ENCODE measurements at places on chromosomes 16 and 17. TPM values are rescaled to one million over a fixed set of nuclear protein-coding genes. Genes with fewer than 3 reads are reported as not detected.
A peak's percentile ranks its signal among the peaks of the same experiment; 100 is the strongest.

GRCh38 chr17:36205637-36206485 lies 5.0 kb upstream of the CCL4L2 start:
- peaks cover 18% of the 10 kb centered on the region for H3K4me1 ChIP-seq
- no peak overlapping the region for H3K4me3 ChIP-seq
- H3K36me3 ChIP-seq, result no peaks in the 10 kb centered on the region
- H3K27me3 ChIP-seq, result no peaks in the 10 kb centered on the region
- DNase-seq, result no peak

GRCh38 chr16:82183004-82183397 lies 13.0 kb upstream of the MPHOSPH6 start:
- DNase-seq, result no peak
- H3K36me3 ChIP-seq, result no peaks in the 10 kb centered on the region
- no peak overlapping the region for H3K27ac ChIP-seq
- no peaks in the 10 kb centered on the region for H3K4me1 ChIP-seq

GRCh38 chr17:17684906-17685774 lies 3.9 kb downstream of the RAI1 start:
- no peaks in the 10 kb centered on the region for H3K36me3 ChIP-seq
- peaks cover 60% of the 10 kb centered on the region for H3K4me1 ChIP-seq
- H3K27ac ChIP-seq, result peak overlapping the region; percentile 94

DNA sequence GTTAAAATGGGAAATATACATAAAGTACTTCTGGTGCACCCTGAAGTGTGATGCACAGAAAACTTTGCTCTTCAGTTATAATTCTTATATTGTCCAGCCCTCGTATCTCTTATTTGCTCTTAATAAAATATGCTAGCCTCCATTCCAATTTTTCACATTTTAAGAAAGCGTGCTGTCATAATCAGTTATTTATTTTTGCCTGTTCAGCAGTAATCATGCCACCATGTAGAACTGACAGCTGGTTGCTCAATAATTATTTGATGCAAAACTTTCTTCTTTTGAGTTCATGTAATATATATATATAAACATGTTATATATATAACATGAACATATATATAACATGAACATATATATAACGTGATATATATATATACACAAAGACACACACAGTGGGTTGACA lies 294.6 kb downstream of the CNTNAP4 start:
- H3K4me3 ChIP-seq, result no peak overlapping the region
- no peaks in the 10 kb centered on the region for H3K36me3 ChIP-seq
- H3K27ac ChIP-seq, result no peak overlapping the region
- no peaks in the 10 kb centered on the region for H3K27me3 ChIP-seq
- DNase-seq, result no peak
- no peaks in the 10 kb centered on the region for H3K4me1 ChIP-seq

DNA sequence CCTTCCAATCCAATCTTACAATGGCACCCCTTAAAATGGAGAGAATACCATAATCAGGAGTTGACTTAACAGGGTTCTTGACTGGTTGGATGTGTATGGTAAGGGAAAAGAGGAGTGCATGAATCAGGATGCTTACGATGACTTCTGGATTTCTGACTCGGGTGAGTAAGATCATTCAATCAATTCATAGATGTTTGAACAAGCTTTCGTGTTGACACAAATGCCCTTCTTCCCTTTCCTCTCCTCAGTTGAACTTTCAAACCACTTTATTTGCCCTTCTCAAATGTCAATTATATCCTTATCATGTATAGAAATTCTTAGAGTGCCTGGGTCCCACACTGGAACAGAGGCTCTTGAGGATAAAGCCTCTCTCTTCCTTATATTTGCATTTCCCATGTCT lies 25.9 kb downstream of the ABCC12 start:
- H3K27ac ChIP-seq, result no peak overlapping the region
- H3K36me3 ChIP-seq, result no peaks in the 10 kb centered on the region
- no peak overlapping the region for H3K4me3 ChIP-seq
- no peaks in the 10 kb centered on the region for H3K4me1 ChIP-seq
- no peak for DNase-seq

GRCh38 chr17:49114703-49115102 lies 17.9 kb upstream of the B4GALNT2 start:
- H3K4me1 ChIP-seq, result no peaks in the 10 kb centered on the region
- DNase-seq, result no peak
- no peaks in the 10 kb centered on the region for H3K27me3 ChIP-seq
- no peak overlapping the region for H3K4me3 ChIP-seq
- no peak overlapping the region for H3K27ac ChIP-seq

DNA sequence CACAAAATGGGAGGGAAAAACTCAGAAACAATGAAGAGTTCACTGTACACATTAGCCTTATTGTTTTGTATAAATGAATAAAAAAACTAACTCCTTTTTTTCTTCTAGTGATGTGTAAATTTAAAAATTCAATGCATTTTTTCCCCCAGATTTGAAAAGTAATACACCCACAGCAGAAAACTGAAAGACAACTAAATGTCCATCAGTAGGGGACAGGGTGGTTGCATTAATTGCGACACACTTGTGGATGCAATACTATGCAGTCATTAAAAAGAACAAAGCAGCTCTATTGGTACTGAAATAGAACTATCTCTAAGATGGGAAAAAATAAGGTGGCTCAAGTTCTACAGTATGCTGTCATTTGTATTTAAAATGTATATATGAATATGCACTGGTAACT lies 13.7 kb upstream of the WIPI1 start:
- H3K27me3 ChIP-seq, result no peaks in the 10 kb centered on the region
- H3K27ac ChIP-seq, result no peak overlapping the region
- H3K4me3 ChIP-seq, result no peak overlapping the region

DNA sequence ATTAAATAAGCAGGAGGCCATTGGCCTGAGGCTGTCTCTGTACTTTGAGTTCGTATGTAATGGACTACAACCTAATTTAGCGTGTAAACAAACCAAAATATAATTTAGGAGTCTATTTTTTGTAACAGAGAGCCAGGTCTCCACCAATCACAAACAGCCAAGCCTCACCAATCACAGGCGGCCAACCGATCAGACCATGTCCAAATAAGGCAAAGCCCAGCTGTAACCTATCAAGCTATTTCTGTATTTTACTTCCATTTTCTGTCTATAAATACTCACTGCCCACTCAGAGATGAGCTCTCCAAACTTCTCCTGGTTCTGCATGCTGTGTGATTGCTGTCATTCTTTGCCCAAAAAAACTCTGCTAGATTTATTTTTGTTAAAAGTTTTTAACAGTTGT lies 322.7 kb downstream of the NPIPA8 start:
- no peak overlapping the region for H3K4me3 ChIP-seq
- no peaks in the 10 kb centered on the region for H3K27me3 ChIP-seq
- H3K36me3 ChIP-seq, result no peaks in the 10 kb centered on the region
- H3K4me1 ChIP-seq, result no peaks in the 10 kb centered on the region

- no peak for DNase-seq
- H3K27me3 ChIP-seq, result peaks cover 50% of the 10 kb centered on the region
Measured at GRCh38 chr17:38673707-38674013, 1.1 kb downstream of the EPOP start.

Gene SMIM36
- not detected for total RNA-seq

GRCh38 chr17:75418531-75418930 lies 13.1 kb upstream of the GRB2 start:
- no peaks in the 10 kb centered on the region for H3K4me1 ChIP-seq
- H3K4me3 ChIP-seq, result no peak overlapping the region
- no peak for DNase-seq
- no peak overlapping the region for H3K27ac ChIP-seq
- H3K36me3 ChIP-seq, result no peaks in the 10 kb centered on the region

GRCh38 chr16:50124769-50125168 lies 28.3 kb upstream of the TENT4B start:
- no peaks in the 10 kb centered on the region for H3K36me3 ChIP-seq
- no peaks in the 10 kb centered on the region for H3K4me1 ChIP-seq
- no peak overlapping the region for H3K27ac ChIP-seq
- DNase-seq, result no peak

GRCh38 chr16:81841722-81842121 lies 62.6 kb downstream of the PLCG2 start:
- DNase-seq, result no peak
- H3K4me3 ChIP-seq, result no peak overlapping the region
- H3K36me3 ChIP-seq, result no peaks in the 10 kb centered on the region
- peaks cover 8% of the 10 kb centered on the region for H3K4me1 ChIP-seq
- no peak overlapping the region for H3K27ac ChIP-seq

Gene NPIPB6
- 1.6 TPM for total RNA-seq

- no peak for DNase-seq
- no peaks in the 10 kb centered on the region for H3K4me1 ChIP-seq
- no peak overlapping the region for H3K27ac ChIP-seq
Measured at GRCh38 chr17:82679586-82680465, 18.7 kb downstream of the RAB40B start.

DNA sequence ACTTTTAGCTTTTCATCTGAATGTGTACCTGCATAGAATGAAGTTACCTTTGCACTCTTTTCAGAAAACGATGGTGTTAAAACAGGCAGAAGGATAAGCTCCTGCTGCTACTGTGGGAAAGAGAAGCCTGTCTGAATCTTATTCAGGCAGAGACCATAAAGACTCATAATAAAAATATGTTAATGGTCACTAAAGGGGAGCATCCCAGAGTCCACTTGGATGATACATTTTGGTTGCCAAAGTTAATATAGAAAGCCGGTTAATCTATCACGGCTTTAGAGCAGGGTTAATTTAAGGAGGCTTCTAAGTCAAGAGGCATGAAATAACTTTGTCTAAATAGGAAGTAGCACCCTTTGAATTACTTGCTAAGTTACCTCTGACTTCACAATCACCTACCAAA lies 2.9 kb downstream of the MARCHF10 start:
- H3K27ac ChIP-seq, result no peak overlapping the region
- H3K4me1 ChIP-seq, result peaks cover 3% of the 10 kb centered on the region
- DNase-seq, result no peak
- no peak overlapping the region for H3K4me3 ChIP-seq
- peaks cover 4% of the 10 kb centered on the region for H3K27me3 ChIP-seq
- no peaks in the 10 kb centered on the region for H3K36me3 ChIP-seq

Gene NPIPA8
- total RNA-seq, result not detected

DNA sequence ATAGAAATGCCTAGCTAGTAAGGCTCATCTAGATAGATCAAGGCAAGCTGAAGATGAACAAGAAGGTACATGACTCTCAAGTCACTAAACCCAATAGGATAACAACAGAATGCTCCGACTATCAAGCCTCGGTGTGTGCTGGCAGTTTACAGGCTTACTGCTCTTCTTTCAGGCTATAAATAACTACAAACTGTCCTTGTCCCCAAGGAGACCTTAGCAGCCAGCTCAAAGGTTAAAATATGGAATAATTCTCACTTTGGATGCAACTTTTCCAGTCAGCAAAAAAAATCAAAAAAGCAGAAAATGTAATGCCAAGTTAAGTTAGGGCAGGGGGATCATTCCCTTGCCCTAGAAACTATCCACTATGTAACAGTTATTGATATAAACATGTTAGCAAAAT lies 44.6 kb downstream of the SPOP start:
- no peaks in the 10 kb centered on the region for H3K27me3 ChIP-seq
- H3K4me1 ChIP-seq, result peaks cover 56% of the 10 kb centered on the region
- no peak overlapping the region for H3K27ac ChIP-seq
- no peaks in the 10 kb centered on the region for H3K36me3 ChIP-seq
- H3K4me3 ChIP-seq, result no peak overlapping the region
- DNase-seq, result no peak

DNA sequence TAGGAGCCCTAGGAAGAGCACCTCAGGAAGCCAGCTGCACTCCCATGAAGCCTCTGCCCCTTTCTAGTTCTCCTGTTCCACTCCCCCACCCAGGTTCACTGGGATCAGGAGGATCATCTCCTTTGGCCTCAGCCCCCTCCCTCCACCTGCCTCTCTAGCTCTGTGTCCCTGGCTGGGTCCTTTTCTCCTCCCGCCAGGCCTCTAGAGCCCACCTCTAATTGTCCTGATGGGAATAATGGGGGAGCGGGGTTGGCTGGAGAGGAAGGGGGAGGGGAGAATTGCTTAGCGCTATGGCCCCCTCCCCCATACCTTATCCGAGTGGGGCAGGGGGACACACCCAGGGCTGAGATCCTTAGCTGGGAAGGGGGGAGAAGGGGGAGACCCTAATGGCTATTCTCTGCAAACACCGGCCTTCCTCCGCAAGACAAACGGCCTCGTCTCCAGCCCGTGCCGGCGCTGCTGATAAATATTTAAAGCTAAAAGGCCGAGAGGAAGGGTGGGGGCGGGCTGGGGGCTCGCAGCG lies 997 bp downstream of the HOXB7 start:
- H3K27me3 ChIP-seq, result peaks cover 82% of the 10 kb centered on the region
- peak overlapping the region; percentile 69 for H3K27ac ChIP-seq
- DNase-seq, result no peak
- peaks cover 32% of the 10 kb centered on the region for H3K4me1 ChIP-seq

DNA sequence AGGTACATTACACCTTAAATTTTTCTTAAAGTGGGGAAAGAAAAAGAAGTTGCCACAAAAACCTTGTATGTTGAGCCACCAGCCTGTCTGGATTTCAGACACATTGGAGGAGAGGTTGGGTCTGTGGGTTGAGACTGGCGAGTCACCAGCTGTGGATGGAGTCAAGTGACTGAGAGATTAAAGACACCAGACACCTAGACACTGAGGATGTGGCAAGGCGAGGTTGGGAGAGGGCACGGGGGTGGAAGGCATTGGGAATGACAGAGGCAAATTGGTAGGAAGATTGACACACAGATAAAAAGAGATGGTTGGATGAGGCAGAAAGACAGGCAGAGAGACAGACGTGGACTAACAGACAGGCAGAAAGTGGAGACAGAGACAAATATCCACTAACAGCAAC lies 49.6 kb downstream of the KCNJ12 start:
- no peak overlapping the region for H3K4me3 ChIP-seq
- DNase-seq, result no peak
- no peak overlapping the region for H3K27ac ChIP-seq
- no peaks in the 10 kb centered on the region for H3K27me3 ChIP-seq
- H3K36me3 ChIP-seq, result no peaks in the 10 kb centered on the region
- H3K4me1 ChIP-seq, result no peaks in the 10 kb centered on the region

Gene HOXB7
- 1.1 TPM for total RNA-seq

DNA sequence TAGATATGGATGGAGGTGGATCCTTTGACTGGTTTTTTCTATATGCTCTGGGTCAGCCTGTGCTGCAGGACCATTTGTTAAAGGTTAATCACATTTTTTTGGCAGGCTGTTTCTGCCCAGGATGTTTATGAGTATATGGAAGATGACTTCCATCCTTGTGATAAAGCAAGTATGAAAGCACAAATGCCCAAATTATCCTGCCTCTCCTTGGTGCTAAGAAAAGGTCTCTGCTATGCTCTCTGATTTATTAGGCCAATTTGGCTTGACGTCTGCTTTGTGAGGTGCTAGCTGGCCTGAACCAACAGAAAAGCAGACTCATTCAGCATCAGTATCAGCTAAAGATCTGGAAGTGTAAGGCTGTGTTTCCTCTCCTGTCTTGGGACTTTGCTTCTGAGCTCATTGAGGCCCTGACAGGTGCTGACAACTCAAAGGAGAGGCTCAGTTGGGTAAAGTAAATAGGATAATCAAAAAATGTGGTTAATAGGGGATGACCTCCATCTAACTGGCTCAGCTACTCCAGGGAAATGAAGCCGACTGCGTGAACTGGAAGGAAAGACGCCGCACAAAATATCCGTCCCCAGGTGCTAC lies 15.2 kb downstream of the ANKRD40 start:
- H3K36me3 ChIP-seq, result peaks cover 41% of the 10 kb centered on the region
- H3K27ac ChIP-seq, result no peak overlapping the region
- no peaks in the 10 kb centered on the region for H3K27me3 ChIP-seq
- H3K4me1 ChIP-seq, result peaks cover 29% of the 10 kb centered on the region
- DNase-seq, result no peak
- no peak overlapping the region for H3K4me3 ChIP-seq

Gene SLC43A2
- total RNA-seq, result 79.0 TPM

GRCh38 chr17:54408731-54409130 lies 491.9 kb upstream of the TOM1L1 start:
- no peaks in the 10 kb centered on the region for H3K27me3 ChIP-seq
- H3K27ac ChIP-seq, result no peak overlapping the region
- H3K4me3 ChIP-seq, result no peak overlapping the region

GRCh38 chr16:85695196-85696128 lies 6.7 kb upstream of the GINS2 start:
- no peaks in the 10 kb centered on the region for H3K36me3 ChIP-seq
- no peak overlapping the region for H3K4me3 ChIP-seq
- no peaks in the 10 kb centered on the region for H3K27me3 ChIP-seq
